Cerebellar nuclear complex (tissue), 1 donor: ENCODE measurements at places on chromosomes 5 and 9.
A peak's percentile ranks its signal among the peaks of the same experiment; 100 is the strongest.

GRCh38 chr9:89937051-89937450, 332.2 kb downstream of the GADD45G start:
- DNase-seq = no peak

- DNase-seq = no peak
Measured at GRCh38 chr5:158990979-158991775, 108.5 kb downstream of the EBF1 start.

GRCh38 chr5:74556631-74557595, 83.6 kb downstream of the ENC1 start:
- DNase-seq = no peak

DNA sequence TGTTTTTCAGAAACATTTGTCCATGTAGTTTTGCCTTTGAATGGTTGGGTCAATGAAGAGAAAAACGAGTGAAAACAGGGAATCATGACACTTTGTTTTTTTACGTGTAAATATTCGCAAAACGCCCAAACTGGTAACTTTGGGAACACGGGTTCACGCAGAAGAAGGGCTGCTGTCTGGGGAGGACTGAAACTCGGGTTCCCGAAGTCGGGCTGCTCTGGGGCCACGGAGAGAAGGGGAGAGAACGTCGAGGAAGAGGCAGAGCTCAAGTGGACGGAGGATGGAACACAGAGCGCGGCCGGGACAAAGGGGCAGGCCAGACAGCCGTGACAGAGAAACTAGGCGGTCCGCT, 478 bp upstream of the SETD9 start:
- peak; percentile 11 for DNase-seq

DNA sequence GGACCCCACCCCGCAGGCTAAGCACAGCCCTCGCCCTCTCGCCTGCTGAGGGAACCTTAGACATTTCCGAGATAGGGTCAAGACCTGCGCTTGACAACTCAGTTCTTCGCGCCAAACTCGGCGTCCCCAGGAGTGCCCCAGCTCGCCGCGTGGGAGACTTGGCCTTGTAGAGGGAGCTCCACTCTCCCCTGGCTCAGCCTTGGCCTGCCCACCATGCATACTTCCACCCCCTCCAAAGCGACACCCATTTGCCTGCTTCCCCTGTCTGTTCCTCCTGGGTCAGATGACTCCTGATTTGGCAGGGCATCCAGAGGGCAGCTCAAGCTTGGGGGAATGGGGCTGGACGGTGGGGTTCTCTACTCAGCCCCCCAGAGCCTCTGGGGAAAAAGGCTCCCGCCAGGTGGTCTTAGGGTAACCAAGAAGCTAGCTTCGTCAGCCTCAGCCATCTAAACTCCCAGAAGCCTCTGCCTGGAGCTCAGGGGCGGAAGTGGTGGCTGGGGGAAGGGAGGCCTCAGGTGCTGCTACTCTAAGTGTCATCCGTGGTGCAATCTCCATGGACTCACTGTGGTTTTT, 560 bp downstream of the DOCK2 start:
- DNase-seq = no peak

- no peak for DNase-seq
Measured at GRCh38 chr9:10168241-10168640, 444.6 kb downstream of the PTPRD start.

DNA sequence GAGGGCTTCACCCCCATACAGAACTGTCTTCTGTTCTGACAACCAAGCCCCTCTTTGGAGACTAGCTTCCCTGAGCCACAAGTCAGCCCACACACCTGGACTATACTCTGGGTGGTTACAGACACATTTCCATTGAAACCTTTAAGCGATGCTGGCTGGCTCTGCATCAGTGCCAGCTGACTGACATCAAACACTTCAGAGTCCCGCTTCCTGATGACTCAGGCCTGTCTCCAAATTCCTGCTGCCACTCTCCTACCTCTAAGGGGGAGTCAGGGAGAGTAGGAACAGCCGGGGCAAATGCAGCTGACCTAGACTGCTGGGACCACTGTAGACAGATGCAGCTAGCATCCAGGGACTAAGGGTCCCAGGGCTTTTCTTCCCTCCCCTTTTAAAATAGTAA, 59.4 kb downstream of the SIL1 start:
- DNase-seq = no peak

GRCh38 chr9:99809586-99810319, 11.9 kb upstream of the NR4A3 start:
- DNase-seq = no peak
